DND-41 (cell line): ENCODE measurements at places on chromosomes 1 and 21.

GRCh38 chr1:164643018-164643417 is 84.0 kb downstream of the PBX1 start:
- no peak for DNase-seq

GRCh38 chr1:171948511-171948910 is 107.2 kb downstream of the DNM3 start:
- DNase-seq: no peak

- no peak for DNase-seq
These were observed 630.4 kb downstream of the PTPRC start for GRCh38 chr1:199269241-199269640.

DNA sequence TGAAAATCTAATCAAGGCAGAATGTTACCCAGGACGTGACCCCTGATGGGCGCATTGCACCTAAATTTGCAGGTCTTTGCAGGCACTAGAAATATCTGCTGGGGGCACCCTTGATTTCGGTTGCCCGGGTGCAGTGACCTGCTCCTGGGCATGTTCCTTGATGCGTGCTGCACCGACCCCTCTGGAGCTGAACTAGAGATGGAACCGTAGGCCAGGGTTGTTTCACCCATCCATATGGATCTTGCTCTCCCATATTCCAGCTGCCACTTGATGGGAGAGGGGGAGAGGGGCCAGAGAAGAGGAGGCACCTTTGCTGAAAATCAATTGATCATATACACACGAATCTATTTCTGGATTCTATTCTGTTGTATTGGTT is 8.4 kb upstream of the COL18A1 start:
- DNase-seq: no peak

GRCh38 chr1:172041742-172042141 is 200.4 kb downstream of the DNM3 start:
- DNase-seq: no peak

DNA sequence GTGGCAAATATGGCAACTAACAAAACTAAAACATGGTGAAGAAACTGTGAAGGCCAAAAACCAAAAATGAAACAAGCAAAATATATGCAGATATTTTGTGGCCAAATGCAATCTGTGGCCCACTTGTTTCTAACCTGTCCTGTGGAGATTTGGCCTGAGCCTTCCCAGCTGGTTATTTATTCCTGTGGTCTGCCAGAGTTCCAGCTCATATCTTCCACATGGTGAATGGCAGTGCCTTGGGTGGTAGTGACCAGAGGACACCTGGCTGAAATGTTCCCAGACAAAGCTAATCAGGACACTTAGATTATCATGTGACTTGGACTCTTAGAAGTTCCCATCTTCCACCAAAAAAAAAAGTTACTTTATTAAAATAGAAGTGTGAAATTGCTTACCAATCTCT is 39.7 kb downstream of the RNASEL start:
- DNase-seq: no peak

- DNase-seq: no peak
These were observed 11.1 kb downstream of the MTHFR start for GRCh38 chr1:11794446-11795237.

GRCh38 chr1:195373856-195374255 is 1234.4 kb downstream of the KCNT2 start:
- DNase-seq: no peak

- DNase-seq: no peak
These were observed 660.6 kb upstream of the B3GALT2 start for GRCh38 chr1:193846876-193847604.

DNA sequence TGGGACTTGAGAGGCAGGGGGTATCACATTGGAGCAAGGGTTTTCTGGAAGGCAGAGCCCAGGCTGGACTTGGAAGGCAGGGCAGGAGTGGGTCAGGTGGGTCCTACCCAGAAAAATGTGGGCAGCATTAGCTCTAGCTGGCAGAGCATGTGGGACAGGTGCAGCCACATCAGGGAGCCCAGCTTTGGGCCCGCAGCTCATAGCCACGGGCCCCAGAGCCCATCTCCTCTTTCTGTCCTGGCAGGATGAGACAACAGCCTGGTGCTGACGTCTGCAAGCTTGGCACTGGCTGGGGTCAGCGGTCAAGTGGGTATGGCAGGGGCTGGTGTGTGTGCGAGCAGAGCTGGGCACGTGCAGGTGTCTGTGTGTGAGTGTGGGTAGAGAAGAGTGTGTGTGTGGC is 154.7 kb downstream of the GRIK3 start:
- no peak for DNase-seq

DNA sequence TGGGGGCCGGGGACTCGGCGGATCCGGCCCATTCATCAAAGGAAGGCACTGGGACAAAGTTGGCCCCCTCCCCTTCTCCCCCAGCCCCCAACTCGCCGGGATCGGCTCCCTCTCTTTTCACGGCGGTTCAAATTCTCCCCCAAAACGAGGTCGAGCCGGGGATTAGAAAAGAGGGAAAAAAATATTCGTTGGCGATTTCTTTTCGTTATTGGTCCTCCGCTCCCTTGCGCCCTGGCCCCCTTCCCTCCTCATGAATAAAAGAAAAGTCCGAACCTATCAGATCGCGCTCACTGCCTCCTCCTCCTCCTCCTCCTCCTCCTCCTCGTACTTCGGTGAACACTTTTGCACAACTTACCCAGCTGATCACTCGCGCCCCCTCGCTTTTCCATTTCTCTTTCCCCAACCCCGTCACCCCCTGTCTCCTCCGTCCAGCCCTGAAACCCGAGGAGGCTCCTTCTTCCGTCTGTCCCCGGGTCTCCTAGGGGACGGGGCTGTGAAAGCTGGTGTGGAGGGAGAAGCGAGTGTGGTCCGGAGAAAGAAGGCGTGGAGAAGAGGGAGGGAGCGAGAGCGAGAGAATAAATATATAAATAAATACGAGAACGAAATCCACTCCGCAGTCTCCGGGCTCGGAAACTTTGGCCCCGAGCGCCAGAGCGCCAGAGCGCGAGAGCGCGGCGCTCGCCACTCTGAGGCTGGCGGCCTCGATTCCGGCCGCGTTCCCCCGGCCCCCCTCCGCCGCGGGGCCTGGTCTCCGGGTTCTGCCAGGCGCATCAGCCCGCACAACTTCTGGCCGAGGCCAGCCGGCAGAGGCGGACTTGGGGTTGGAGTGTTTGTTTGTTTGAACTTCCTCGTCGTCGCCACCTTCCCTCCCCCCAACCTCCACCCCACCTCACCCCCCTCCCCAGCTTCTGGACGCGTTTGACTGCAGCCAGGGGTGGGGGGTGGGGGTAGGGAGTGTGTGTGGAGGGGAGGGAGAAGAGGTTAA is at the start of gene PAX7:
Gene PAX7, plus strand, starts transcription at position 336 of the 985 bp plus-strand sequence. CDS start 758 bp downstream, outside the sequence.
- no peak for DNase-seq
